ENCODE measurements at places on chromosomes 2 and 18.

GRCh38 chr2:25201265-25201664 lies 32.9 kb upstream of the POMC start:
- DNase-seq: no peak

GRCh38 chr2:45055162-45055605 lies 45.9 kb upstream of the SIX2 start:
- DNase-seq: no peak

DNA sequence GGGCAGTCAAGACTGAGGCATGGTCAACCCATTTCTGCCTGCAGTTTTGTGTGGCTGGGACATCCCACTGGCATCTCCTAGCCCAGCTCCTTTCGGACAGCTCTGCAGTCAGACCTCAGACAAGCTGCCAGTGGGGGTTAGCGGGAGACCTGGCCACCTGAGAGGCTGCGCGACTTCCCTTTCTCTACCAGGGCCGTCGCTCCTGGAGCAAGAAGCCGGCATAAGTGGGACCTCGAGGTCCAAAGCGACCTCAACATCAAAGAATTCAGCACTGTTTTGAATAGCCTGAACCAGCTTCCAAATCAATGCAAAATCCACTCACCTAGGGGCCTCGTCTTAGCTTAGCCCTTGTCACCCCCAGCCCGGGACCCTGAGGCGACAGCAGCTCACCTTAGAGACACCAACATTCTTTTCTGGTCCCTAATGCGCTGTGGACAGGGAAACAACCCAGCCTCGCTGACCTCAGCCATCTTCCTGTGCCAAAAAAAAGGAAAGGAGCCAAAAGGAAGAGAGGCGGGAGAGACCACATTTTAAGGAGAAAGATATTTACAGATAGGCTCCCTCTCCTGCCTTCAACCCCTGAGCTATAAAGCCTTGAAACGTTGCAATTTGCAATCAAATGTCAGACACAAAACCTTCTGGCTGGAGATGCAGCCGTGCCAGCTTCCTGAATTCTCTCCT lies 81.2 kb downstream of the GFPT1 start:
- DNase-seq: no peak

DNA sequence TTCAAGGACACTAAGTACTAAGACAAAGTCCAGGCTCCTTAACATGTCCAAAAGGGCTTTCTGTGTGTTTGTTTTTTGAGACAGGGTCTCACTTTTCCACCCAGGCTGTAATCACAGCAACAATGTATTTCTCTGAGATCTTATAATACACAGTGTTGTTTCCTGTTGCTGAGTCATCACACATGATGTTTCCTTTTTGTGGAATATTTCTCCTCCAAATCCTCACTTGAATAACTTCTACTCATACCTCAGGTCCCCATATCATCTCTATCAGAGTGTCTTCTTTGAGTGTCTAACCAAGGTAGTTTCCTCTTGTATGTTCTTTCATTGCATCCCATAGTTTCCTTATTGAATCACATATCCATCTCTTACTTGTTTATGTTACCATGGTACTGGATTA lies 632.0 kb upstream of the PIK3C3 start:
- DNase-seq: no peak

GRCh38 chr2:36831185-36831584 lies 134.7 kb downstream of the VIT start:
- no peak for DNase-seq

GRCh38 chr18:4444306-4444705 lies 10.8 kb downstream of the DLGAP1 start:
- DNase-seq: no peak

- DNase-seq: no peak
Observed at GRCh38 chr2:158926478-158926948, 41.9 kb upstream of the TANC1 start.

DNA sequence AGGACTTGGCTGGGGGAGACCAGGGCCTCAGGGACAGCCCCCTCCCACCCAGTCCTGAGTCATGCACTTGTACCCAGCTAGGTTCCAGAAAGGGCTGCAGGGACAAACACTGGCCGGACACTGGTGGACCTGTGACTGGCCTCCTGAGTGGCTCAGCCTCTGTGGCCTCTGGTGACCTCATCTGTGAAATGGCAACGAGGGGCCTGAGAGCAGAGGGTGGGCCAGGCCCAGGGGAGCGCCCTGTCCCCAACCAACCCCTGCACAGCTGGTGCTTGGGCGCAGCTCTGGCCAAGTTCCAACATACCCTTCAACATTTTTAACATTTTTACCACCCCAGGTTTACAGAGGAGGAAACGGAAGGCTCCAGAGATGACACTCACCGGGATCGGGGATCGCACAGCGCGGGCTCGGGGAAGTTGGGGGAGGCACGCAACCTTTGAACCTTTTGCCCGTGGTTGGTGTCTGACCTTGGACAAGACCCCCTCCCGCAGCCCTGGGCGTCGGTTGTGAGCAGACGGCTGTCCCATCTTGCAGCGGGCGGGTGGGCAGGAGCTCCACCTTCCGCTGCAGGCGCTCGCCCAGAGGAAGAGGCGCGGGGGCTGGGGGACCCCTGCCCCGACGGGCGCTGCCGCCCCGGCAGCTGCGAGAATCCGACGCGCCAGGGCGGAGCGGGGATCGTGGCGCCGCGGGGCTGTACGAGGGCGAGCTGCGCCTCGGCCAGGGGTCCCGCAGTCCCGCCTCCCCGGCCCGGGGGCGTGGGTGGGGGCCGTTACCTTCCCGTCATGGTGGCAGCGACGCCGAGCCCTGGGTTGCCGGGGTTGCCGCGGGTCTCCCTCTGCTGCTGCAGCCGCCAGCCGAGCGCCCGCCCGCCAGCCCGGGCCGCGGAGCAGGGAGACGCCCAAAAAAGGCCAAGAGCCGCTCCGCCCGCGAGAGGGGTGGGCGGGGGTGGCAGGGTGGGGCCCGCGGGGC lies 805 bp downstream of the LIMS2 start:
- DNase-seq: no peak

All from effector CD4-positive, alpha-beta T cell (primary cell).